ENCODE measurements at places on chromosomes 6 and 20.

- no peak for DNase-seq
Observed at GRCh38 chr20:18007534-18008292, 38.9 kb downstream of the MGME1 start.

DNA sequence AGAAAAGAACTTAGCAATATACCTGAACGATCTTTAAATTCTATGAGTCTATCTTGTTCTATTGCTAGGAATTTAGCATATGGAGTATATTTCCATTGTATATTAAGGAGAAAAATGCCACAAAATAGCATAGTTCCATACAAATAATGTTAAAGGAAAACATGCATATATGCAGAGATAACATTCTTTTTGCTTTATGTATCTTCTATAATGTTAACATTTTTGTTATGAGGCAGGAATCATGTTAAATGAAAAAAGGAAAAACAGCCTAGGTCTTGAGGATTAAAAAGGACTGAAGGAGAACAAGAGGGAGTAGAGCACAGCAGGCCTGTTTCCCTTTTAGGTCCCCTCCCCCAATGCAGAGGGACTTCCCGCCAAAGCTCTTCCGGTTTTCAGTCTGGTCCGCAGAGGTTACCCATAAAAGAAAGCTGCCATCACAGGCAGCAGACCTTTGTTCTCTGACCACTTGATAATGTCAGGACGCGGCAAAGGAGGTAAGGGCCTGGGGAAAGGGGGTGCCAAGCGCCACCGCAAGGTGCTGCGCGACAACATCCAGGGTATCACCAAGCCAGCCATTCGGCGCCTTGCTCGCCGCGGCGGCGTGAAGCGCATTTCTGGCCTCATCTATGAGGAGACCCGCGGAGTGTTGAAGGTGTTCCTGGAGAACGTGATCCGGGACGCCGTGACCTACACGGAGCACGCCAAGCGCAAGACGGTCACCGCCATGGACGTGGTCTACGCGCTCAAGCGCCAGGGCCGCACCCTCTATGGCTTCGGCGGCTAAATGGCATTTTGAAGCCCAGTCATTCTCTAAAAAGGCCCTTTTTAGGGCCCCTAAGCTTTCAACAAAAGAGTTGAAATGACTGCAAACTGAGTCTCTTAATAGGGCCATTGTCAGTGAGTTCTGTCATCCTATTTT, 108.4 kb upstream of the PRSS16 start:
- peak; percentile 80 for DNase-seq

DNA sequence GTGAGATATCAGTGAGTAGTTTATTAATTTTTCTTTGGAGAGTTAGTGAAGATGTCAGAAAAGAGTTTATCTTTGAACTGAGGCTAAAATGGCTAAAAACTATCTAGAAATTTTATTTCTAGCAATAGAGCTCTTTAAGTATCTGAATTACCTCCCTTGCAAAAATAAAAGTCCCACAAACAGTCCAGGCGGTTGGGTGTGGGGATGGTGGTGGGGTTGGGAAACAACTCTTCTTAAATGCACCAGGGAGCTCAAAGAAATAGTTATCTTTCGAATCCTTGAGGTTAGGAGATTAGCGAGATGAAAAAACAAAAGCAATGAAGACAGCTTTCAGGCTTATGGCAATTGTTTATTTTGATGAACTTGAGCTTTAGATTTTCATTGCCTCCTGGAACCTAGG, 1299.1 kb upstream of the ADGRB3 start:
- DNase-seq, result no peak

DNA sequence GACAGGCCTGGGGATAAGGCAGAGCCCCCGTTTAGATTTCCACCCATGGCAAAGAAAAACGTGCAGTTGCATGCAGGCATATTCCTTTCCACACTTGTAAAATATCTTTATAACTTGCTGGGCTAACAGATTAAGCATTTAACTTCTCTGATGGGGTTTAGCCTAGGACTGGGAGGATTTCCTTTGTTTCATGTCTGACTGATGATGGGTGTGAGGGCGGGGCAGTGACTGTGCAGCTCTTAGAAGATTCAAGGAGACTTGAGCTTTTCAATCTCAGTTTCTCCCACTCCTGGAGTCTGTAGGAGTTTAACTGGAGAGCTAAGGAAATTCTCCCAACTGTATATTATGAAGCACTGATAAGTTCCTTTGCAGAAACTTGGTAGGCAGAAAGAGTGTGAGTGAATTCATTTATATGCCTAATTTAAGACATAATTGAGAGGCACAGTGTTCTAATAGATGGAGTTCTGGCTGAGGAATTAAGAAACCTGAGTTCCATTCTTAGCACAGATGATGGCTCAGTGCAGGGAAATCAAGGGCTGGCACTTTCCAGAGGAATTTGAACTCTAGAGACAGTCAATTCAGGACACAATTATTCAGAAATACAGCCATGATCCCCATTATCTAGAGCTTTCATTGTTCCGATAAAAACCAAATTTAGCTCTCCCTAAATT, 214.6 kb upstream of the CNR1 start:
- DNase-seq, result no peak

- no peak for DNase-seq
Observed at GRCh38 chr20:47708953-47709833, 76.1 kb downstream of the SULF2 start.

DNA sequence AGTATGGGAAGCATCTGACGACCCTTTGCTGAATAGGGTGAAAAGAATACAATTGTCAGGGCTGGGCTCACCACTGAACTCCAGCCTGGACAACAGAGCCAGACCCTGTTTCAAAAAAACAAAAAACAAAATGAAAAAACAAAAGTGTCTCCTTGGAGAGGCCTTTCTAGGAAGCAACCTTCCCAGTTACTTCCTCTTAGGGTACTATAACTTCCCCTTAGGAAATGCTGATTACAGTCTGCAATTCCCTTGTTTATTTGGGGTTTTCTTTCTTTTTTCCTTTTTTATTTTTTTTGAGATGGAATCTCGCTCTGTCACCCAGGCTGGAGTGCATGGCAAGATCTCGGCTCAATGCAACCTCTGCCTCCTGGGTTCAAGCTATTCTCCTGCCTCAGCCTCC, 20.5 kb upstream of the TTPAL start:
- DNase-seq, result no peak

- no peak for DNase-seq
Observed at GRCh38 chr6:1641343-1641885, 31.7 kb downstream of the FOXC1 start.

- no peak for DNase-seq
Observed at GRCh38 chr6:155162682-155163081, 101.1 kb upstream of the CLDN20 start.

- no peak for DNase-seq
Observed at GRCh38 chr6:5506149-5506548, 244.8 kb downstream of the FARS2 start.

DNA sequence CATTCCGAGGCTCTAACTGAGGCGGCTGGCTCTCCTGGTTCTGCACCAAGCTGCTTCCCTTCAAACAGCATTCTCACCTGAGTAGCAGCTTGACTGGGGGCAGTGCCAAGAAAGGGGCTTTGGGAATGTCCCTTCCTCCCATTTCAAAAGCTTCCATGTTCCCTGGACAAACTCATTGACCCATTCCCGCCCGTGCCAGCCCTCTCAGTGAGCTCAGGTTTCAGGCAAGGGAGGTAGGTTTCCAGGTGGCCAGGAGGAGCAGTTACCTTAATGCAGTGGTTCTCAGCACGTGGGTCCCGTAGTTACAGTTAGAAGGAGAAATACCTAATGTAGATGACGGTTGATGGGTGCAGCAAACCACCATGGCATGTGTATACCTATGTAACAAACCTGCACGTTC, 135.2 kb downstream of the ELOVL4 start:
- DNase-seq, result no peak

Measured in CD4-positive, alpha-beta T cell treated with Interferon alpha-2 for 1 hour (primary cell).